Activated CD4-positive, alpha-beta T cell treated with anti-CD3 and anti-CD28 coated beads, Interleukin-2, amount 50 U/mL, for 24 hours (primary cell): ENCODE measurements at places on chromosomes 1 and 21.

DNA sequence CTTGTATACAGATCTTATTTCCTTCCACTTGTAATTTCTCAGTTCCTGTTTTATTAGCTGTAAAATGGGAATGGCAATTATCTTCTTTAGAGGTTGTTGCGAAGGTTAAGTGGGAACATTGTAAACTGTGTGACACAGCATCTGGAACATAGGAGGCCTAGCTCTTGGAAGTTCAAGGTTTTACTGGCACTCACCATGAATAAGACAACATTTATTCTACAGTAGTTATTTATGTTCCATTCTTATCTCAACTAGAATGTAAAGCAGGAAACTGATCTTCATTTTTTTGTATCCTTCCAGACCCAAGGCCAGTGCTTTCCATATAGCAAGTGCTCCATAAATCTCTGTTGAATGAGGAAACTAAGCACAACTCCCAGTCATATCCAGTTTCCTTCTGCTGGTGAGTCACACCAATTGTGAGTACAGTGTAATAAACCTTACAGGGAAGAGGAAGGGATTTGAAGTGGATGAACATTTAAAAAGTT, 1.4 kb downstream of the BCL10 start:
- no peak for DNase-seq

GRCh38 chr1:107277022-107277421, 136.2 kb downstream of the NTNG1 start:
- DNase-seq = no peak

GRCh38 chr1:19672237-19672636, 7.6 kb downstream of the HTR6 start:
- DNase-seq = no peak

DNA sequence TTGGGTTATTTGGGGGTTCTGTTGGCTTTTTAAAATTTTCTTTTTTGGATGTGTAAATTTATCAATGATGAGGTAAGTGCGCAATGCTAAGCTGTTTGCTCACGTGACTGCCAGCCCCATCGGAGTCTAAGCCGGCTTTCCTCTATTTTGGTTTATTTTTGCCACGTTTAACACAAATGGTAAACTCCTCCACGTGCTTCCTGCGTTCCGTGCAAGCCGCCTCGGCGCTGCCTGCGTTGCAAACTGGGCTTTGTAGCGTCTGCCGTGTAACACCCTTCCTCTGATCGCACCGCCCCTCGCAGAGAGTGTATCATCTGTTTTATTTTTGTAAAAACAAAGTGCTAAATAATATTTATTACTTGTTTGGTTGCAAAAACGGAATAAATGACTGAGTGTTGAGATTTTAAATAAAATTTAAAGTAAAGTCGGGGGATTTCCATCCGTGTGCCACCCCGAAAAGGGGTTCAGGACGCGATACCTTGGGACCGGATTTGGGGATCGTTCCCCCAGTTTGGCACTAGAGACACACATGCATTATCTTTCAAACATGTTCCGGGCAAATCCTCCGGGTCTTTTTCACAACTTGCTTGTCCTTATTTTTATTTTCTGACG, 3.1 kb downstream of the OLIG2 start:
- DNase-seq = no peak

DNA sequence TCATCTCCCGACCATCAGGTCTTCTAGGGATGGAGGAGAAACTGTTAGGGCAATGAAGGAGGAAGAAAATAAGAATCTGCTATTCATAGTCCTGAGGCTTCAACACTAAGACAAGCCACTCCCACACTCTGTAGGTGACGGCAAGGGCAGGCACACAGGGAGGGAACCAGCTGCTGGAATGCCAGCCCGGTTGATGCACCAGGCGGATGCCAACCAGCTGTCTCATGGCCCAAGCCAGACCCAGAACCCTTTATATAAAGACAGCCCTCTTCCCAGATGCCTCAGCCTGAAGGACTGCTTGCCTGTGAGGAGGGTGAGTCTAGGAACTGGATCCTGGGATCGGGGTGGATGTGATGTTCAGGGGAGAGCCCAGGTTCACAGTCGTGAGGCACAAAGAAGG, at the start of gene KPRP:
TSS of gene KPRP (plus strand) at position 279 of the 400 bp plus-strand sequence. CDS start 1,564 bp downstream, outside the sequence.
- DNase-seq = no peak

DNA sequence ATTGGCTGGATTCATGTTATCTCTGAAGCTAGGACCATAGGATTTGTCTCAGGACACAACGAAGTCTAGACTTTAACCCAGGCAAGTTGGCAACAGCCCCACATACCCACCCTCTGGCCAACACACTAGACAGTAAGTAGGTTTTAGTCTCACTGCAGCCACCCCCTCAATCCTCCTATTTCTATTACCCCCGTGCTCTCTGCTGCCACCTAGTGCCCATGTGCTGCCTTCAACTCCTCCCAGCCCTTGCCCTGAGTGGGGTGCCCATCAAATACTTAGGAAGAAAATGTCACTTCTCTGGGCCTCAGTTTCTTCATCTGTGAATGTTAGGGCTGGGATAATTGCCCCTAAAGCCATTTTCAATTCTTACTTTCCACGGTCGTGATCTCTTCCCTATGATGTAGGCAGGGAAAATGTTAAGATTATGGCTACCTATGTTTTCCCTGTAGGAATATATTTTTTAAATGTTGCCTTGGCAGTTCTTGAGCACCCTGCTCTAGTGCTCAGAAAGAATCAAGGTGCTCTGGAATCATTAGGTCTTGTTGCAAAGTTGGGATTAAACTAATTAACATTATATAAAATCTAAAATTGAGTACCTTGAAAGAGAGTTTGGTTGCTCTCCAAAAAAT, 213.0 kb downstream of the LMX1A start:
- no peak for DNase-seq

DNA sequence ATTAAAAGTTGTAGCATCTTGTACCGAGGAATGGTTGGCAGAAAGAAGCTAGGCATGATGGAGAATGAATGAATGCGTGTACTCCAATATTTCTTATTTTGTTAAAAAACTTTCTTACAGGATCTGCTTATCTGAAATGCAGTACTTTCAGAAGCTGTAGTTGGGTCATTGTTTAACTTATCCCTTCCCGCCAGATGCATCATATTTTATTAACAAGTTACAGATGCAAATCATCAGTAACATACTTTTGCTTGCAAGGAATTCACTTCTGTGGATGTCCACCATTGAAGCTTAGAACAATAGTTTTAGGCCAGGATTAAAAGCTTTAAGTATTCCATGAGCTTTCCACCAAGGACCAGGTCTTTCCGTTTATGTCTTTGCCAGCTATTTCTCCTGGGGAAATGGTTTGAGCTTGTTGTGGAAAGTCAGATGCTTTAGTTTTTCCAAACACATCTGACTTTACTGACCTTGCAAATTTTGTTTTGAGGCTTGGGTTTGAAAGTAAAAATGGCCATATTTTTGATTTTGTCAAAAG, 65.4 kb downstream of the PATJ start:
- DNase-seq = no peak

GRCh38 chr21:24897883-24898282, 709.4 kb downstream of the MRPL39 start:
- no peak for DNase-seq

- no peak for DNase-seq
Observed at GRCh38 chr1:28735961-28736449, 735 bp upstream of the YTHDF2 start.

- no peak for DNase-seq
Observed at GRCh38 chr21:41747943-41748738, 18.7 kb downstream of the RIPK4 start.

- no peak for DNase-seq
Observed at GRCh38 chr1:151134991-151135390, 11.4 kb downstream of the SEMA6C start.

DNA sequence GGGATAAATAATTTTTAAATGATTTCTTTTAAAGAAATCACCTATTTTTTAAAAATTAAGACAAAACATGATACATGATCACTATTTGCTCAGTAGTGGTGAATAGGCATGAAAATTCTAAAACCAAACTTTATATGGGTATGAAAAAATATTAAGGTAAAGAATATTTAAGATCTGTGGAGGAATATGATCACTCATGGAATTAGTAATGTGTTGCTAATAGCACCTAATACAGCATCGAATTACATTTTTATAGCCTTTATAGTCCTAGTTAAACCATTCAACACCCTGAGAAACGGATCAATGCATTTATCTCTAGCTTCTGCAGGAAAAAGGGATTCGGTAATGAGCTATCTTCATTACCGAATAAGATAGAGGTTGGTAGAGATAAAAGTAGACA, 373.9 kb downstream of the LRRIQ3 start:
- DNase-seq = no peak

DNA sequence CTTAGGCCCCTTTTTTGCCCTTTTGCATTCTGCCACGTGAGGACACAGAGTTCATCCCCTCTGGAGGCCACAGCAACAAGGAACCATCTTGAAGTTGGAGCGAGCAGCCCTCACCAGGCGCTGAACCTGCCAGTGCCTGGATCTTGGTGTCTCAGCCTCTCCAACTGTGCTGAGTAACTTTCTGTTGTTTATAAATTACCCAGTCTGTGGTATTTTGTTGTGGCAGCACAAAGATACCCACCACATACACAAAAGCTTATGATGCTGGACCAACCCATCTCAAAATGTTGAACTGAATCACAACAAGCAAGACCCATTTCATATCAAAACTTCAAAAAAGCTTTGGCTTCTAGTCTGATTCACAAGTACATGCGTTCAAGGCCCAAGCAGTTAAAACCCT, 649.9 kb downstream of the KIF26B start:
- no peak for DNase-seq

DNA sequence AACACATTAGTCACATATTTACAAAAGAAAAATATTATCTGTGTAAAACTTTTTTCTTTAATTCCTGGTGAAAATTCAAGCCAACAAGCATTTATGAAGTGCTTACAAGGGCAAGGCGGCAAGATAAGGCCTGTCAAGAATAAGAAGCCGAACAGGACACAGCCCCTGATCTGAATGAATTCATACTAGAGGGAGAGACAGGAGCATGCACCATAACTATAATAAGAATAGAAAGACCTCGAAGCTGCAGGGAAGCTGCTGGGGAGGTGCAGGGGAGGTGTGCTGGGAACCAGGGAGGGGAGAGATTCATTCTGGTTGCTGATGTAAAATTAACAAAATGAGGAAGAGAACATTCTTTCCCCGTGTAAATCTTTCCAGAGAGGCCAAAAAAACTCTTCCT, 60.5 kb upstream of the TARDBP start:
- DNase-seq = no peak

GRCh38 chr1:24957016-24957807, 27.1 kb upstream of the RUNX3 start:
- DNase-seq = no peak

DNA sequence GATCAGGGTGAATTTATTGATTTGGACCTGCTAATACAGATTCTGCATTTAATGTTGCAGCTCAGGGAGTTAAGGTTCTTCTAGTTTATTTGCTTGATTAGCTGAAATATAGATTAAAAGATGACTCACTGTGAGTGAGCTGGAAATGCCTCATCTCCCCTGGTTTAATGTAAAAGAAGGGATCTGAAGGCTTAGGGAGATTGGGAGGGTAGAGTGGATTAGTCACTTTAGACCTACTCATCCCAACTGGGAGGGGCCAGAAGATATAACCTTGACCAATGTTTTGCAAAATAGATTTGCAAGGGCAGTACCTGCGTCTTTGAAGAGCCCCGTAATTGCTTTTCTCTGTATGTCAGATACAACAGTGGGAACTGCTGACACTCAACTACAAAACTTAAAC, 922.8 kb upstream of the ADGRL4 start:
- DNase-seq = no peak

DNA sequence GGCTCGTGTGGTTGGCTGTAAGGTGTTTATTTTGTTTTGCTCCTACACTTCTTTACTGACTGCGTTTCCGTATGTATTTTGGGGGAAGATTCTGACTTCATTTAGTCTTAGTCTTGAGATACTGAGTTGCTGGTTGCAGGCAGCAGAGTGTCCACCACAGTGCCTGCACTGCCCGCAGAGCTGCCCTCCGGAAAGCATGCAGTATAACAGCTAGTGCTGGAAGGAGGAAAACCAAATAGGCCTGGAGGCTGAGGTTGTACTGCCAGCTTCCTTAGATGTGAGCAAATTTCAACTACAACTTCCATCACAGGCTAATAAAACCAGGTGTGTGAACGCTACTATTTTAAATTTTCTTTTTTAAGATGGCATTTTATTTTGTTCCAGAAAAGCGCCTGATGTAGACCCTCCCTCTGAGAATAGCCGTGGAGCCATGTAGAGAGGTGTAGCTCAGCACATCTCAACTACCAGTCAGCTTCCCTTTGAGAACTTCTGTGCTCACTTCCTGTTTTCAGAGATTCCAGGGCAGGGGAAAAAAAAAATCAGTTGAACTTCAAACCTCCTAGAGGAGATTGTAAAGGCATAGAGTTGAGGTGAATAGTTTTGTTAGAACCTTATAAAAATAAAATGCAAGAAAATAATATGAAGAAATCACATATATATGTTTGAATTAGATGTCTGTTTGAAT, 17.6 kb downstream of the LMO4 start:
- no peak for DNase-seq

DNA sequence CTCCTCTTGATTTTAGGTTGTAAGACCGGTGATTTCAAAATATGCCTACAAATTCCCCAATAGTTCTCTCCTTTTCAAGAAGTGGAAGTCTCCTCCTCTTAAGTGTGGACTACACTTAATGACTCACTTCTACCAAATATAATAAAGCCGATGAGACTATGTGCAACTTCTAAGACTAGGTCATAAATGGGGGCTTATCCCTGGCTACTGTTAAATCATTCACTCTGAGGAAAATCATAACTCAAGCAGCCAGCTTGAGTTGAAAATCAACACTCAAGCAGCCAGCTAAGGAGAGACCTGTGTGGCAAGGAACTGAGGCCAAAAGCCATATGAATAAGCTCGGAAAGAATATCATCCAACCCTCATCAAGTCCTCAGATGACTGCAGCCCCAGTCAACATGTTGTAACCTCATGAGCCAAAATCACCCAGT, 49.6 kb upstream of the PSMG1 start:
- DNase-seq = no peak

GRCh38 chr1:13514821-13515220, 1.0 kb upstream of the LRRC38 start:
- no peak for DNase-seq

DNA sequence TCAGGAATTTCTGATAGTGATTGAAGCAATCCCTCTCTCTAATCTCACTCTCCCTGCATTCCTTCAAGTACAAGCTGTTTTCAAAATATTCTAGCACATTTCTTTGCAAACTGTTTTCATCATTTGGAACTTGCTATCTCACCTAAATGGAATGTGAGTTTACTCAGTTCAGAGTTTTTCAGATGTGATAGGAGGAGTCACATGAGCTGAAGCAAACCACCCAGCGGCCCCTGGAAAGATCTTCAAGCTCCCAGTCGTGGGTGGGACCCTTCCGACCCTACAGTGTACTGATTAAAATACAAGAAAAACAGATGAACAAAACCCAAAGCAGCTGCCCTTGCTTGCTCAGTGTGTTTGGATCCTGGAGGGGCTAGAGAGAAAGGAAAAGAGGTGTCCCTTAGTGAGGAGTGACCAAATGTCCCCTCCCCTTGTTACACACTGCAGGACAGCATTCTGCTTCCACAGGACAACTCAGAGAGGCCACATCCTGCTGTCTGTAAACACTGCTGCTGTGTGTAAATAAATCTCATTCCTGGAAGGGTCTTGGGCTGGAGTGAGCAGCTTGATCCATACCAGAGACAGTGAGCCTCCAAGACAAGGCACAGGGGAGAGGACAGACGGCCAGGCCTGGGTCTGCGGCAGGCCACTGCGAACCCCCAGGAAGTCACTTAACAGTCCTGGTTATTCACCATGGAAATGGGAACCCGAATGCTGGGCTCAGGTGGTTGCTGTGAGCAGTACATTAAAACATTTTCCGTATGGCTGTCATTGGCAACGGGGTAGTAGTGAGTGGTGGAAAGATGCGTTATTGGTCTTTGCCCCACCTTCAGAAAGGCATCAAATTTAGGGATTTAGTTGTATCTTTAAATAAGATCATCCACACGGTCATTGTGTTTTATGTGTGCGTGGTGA, 229.2 kb downstream of the RHOU start:
- no peak for DNase-seq

GRCh38 chr1:226542623-226543103, 5.9 kb upstream of the STUM start:
- no peak for DNase-seq
